Stimulated activated CD8-positive, alpha-beta memory T cell treated with anti-CD3 and anti-CD28 coated beads, Interleukin-4, amount 100 ng/mL, for 1 hour (primary cell): ENCODE measurements at places on chromosomes 16 and 17.

DNA sequence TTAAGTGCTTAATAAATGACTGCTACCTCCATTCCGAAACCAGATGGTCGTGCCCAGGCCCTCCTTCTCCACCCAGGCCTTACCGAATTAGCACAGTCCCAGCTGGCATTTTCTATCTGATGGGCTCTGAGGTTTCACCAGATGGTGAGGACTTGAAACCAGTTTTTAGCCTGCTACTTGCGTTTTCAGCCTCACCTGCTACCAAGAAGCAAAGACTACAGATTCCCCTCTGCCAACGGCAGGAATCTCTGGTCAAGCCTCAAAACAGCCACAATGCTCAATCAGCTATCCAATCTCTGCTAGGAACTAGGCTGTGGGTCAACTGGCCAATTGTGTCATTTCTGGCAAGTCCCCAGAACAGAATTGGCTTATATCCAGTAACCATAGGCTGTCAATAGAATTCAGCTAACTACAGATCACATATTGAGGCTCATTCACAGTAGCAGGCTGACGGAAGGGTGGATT is 11.7 kb downstream of the PECAM1 start:
- no peak for DNase-seq

DNA sequence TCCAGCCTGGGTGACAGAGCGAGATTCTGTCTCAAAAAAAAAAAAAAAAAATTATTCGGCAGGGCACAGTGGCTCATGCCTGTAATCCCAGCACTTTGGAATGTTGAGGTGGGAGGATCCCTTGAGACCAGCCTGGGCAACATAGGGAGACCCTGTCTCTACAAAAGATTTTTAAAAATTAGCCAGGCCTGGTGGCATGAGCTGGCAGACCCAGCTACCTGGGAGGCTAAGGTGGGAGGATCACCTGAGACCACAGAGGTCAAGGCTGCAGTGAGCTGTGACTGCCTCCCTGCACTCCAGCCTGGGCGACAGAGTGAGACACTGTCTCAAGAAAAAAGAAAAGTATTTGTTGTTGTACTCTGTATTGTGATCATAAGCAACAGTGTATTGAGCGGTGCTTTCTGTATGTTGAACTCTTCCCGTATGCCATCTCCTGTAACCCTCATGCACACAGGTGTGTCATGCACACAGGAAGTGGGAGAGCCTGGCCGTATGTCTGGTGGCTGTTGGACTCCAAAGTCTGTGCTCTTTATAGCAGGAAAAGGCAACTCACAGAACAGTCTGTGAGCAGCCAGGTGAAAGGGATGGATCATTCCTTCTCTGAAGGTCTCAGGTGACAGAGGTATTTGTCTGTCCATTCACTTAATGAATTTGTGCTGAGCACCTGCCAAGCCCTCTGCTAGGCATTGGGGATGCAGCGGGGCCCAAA is 17.1 kb downstream of the CDH1 start:
- DNase-seq = no peak

- no peak for DNase-seq
Observed at GRCh38 chr17:6670571-6670970, 19.0 kb downstream of the C17orf100 start.

DNA sequence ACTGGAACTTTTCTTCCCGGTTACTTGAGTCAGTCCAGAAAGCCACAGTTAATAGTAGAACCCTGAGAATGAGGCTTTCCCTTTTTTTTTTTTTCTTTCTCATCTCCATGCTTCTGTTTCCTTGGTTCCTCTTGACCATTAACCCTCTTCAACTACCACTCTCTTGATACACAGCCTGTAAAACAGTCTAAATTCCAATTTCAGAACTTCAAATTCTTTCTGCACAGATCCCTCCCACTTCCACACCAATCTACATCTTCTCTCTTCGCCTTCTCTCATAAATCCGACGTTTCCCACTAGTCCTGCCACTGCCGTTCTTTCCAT is 588 bp downstream of the METTL16 start:
- no peak for DNase-seq

DNA sequence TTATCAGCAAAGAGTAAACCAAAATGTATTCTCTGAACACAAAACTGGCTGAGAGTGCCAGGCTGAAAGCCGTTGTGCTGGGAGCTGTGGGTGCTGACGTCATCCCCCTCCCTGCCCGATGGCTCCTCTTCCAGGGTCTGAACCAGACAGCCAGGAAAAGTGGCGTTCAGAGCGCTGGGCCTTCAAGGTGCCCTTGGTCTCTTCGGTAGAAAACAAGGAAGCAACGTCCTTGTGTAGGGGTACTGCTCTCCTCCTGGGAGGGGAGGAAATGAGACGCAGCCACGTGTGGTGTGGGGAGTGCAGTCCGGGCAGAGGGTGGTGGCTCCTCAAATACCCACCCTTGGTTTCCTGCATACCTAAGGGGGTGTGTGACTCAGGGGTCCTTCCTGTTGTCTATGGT is 394.7 kb downstream of the SEC14L1 start:
- no peak for DNase-seq

- no peak for DNase-seq
Observed at GRCh38 chr17:64392300-64392699, 1.6 kb upstream of the PECAM1 start.

- DNase-seq = no peak
Observed at GRCh38 chr16:71499775-71500364, 10.7 kb upstream of the ZNF19 start.

DNA sequence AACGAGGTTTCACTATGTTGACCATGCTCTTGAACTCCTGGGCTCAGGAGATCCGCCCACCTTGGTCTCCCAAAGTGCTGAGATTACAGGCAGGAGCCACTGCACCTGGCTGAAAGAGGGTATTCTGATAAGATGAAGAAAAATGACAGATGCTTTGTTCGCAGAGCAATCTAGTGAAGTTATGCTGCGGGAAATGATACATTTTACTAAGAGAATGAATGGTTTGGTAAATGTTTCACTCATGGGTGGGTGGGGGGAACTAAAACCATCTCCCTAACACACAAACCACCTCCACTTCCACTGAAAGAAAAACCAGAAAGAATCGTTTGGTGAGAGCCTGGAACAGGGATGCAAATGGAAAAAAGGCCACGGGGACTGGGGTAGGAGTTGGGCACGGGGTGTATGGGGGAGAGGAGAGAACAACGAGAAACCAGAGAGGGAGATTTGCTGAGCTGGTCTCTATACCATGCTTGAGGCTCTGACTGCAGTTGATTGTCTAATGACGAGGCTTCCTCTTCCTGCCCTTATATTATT is 19.0 kb upstream of the XYLT2 start:
- DNase-seq = no peak

DNA sequence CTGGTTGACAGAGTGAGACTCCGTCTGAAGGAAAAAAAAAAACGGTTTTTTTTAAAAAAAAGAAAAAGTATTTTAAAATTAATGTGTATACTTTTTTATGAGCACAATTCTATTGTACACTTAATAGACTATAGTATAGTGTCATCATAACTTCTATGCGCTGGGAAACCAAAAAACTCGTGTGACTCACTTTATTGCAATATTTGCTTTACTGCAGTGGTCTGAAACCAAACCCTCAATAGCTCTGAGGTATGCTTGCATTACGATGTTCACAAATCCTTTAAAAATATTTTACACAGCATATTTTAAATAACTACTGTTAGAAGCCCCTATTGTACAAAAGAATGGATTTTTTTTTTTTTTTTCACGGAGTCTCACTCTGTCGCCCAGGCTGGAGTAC is 12.4 kb upstream of the MAP2K6 start:
- DNase-seq = no peak

- no peak for DNase-seq
Observed at GRCh38 chr17:63232565-63233310, 213.4 kb downstream of the CYB561 start.

DNA sequence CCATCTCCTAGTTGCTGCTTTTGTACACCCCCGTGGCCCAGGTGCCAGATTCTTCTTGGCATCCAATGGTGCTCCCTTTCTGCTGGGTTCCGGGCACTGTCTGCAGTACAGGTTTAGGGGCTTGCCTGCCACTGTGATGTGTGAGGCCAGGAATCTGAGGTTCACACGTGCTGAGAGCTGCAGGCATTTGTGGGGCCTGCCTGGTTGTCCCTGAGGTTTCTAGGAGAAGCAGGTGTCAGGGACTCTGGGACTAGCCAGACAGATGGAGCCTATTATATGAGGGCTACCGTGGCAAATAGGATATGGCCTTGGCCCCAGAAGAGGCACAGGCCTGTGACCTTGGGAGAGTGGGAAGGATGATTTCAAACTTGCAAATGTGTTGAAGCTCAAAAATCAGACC is 29.3 kb downstream of the NDEL1 start:
- no peak for DNase-seq

- no peak for DNase-seq
Observed at GRCh38 chr17:524406-524950, 171.9 kb upstream of the RPH3AL start.

DNA sequence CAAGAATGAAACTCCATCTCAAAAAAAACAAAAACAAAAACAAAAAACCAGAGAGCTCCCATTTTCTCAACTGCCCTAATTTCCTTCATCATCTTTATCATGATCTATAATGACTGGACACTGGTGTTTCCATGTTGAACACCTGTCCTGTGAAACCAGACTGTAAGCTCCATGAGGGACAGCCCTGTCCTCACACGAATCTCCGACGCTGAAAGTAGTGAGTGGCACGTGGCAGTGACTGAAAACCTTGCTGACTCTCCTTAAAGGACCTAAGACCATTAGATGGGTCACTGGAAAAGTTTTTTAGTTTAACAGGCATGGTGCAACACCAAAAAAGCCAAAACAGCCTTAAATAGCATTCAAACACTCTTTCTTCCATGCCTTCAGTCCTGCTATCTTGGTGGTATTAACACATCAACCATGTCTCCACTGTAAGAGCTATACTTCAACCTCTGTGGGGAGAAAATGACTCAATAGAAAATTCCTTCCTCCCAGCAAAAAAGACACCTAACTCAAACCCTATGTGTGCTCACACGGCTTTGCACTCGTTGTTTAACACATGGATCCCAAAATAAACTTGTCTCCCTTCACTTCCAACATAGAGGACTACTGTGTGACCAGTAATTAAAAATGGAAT is 8.3 kb downstream of the AXIN2 start:
- DNase-seq = no peak

DNA sequence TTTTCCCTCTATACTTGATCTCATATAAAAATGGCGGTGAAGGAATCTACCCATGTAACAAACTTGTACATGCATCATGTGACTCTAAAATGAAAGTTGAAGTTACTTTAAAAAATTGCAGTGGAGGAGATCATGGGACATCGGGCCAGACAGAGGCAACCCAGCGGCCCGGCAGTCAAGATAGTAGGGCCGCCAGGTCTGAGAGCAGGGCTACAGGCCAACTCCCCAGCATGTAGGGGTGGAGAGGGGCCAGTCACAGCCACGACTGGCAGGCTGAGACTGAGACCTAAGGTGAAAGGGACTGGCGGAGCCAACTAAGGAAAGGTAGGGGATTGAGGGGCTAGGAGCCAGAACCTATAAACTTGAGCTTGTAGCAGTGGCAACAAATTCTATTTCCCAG is 150.9 kb downstream of the MAP2K6 start:
- DNase-seq = no peak

- DNase-seq = no peak
Observed at GRCh38 chr17:31289790-31290189, 7.2 kb downstream of the OMG start.

GRCh38 chr17:11240041-11240840 is 772 bp upstream of the SHISA6 start:
- DNase-seq = no peak

- DNase-seq = no peak
Observed at GRCh38 chr17:4054446-4054845, 88.4 kb downstream of the ZZEF1 start.

- no peak for DNase-seq
Observed at GRCh38 chr17:76670020-76670717, 26.6 kb upstream of the ST6GALNAC1 start.

GRCh38 chr17:46179375-46179999 is 13.7 kb downstream of the KANSL1 start:
- no peak for DNase-seq

DNA sequence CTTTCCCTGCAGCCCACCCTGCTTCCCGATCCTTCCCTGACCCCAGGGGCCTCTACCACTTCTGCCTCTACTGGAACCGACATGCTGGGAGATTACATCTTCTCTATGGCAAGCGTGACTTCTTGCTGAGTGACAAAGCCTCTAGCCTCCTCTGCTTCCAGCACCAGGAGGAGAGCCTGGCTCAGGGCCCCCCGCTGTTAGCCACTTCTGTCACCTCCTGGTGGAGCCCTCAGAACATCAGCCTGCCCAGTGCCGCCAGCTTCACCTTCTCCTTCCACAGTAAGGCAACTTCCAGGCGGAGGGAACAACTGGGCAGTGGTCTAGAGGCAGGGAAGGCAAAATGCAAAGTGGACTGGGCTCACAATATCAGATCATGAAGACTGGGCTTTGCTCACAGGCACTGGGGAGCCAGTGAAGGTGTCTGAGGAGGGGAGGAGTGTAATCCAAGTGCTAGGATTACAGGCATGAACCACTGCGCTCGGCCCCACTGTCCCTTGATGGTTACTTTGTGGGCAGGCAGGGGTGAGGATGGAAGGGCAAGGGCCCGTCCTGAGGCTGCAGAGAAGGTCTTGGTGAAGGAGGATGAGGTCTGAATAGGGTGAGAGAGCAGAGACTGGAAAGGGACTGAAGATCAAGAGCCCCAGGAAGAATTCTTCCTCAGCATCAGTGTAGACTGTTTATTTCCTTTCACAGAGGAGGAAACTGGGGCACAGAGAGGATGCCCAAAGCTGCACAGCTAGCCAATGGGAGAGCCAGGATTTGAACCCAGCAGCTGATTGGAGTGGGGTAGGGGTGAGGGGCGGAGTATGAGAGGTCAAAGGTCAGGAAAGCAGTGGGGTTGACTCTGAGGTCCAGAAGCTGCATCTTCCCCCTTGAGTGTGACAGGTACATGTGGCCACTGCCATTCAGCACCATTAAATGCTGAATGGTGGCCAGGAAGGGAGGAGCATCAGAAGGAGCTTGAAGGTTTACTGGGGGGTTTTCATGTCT is 16.5 kb upstream of the ADGRG3 start:
- no peak for DNase-seq

GRCh38 chr16:64870859-64871258 is 251.0 kb downstream of the CDH11 start:
- DNase-seq = no peak

- DNase-seq = peak; percentile 60
Observed at GRCh38 chr16:27235055-27235937, 32.0 kb downstream of the KDM8 start.

- no peak for DNase-seq
Observed at GRCh38 chr16:64916051-64916450, 205.8 kb downstream of the CDH11 start.

- DNase-seq = peak; percentile 54
Observed at GRCh38 chr17:1627982-1628855, at the start of gene SLC43A2. Gene SLC43A2, minus strand, starts transcription at chr17:1628834. Its CDS starts 960 bp downstream, at chr17:1627874.
